ENCODE measurements at places on chromosomes 12 and 14.

DNA sequence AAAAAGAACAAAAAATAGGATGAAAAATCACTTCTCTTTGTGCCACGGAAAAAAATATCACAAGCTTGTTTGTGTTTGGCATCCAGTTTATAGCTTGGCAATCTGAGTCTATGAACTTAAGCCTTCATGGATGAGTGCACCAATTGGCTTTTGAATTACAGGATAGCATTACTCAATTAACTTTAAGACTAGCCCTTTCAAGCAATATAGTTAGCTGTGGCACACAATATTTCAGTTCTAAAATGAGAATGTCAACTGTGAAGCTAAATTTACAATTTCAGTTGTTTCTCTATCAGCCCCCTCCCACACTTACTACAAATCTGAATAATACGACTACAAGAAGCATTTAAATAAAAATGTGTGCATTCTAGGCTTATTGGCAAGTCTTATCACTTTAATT lies 8.3 kb downstream of the RERG start:
- DNase-seq: no peak

GRCh38 chr14:91511043-91511383 lies 903 bp upstream of the PPP4R3A start:
- DNase-seq: no peak

DNA sequence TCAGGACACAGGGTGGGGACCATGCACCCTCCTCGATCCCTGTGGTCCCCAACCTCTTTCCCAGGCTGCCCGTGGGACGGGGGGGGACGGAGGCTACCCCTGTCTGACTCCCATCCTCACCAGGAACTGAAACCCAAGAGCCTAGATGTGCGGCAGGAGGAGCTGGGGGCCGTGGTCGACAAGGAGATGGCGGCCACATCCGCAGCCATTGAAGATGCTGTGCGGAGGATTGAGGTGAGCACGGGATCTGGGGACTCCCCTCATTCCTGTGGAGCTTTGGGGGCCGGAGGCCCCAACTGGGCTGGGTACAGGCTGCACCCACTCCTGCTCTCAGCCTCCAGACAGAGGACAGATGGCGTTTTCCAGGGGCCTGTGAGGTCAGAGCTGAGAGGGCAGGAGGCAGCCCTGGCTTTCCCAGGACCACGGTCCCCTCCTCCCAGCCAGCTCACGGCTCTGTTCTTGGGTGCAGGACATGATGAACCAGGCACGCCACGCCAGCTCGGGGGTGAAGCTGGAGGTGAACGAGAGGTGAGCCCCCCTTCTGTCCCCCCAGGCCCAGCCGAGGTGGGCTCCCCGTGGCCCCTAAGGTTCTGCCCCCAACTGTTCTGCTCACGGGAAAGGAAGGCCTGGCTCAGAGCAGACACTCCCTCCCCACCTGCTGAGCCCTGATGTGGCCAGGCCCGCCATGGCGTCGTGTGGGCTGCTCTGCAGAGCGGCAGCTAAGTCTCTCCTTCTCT lies 24.2 kb downstream of the HIP1R start:
- DNase-seq: no peak

GRCh38 chr14:54251356-54251755 lies 145.5 kb upstream of the CDKN3 start:
- DNase-seq: no peak

- DNase-seq: no peak
Observed at GRCh38 chr14:32426586-32427388, 97.7 kb downstream of the AKAP6 start.

- DNase-seq: no peak
Observed at GRCh38 chr14:51661504-51661903, 9.8 kb downstream of the FRMD6 start.

DNA sequence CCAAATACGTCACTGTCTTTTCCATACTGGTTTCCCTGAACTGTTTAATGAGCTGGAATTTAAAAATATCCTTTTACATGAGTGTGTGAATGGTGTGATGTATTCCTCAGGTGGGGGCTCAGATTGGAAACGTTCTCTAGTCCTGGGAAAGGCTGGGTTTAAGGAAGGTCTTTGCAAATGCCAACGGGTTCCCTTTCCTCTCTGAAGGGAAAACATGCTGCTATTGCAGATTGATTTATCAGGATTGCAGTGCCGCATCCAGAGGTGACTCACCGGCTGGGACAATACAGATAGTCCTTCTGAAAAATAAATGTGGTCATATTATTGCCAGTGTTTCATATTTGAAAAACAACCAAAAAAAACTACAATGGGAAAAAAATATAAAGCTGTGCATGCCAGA lies 193.1 kb upstream of the FLRT2 start:
- no peak for DNase-seq

DNA sequence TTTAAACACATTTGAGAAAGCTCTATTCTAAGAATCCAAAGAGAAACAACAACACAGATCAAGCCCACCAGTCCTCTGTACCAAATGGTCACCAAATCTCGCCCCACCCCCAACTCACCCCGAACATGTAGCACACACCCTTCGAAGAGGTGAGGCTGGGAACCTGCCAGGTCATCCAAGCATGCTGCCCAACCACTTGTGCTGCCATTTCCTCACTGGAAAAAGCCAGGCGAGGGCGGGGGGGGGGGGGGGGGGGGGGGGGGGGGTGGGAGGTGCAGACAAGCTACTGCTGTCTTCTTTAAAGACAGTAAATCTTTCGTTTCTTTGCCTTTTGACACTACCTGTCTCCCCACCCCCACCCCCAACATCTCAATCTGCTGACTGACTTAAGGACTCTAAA lies 59.9 kb downstream of the SETD3 start:
- DNase-seq: no peak

DNA sequence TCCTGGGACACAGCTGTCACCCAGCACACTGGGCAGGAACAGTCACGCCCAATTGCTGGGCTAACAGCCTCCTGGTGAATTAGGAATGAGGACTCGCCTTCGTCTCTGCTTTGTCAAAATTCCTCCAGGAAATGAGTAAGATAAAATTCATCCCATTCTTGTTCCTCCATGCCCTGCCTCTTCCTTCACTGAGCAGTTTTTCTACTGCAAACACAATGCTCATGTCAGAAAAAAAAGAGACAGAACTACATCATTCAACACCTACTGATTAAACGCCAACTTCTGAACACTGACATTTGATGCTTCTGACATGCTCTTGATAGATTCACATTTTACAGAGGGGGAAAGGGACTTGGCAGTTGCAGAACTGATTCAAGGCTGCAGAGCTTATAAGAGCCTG lies 37.5 kb upstream of the DTX1 start:
- DNase-seq: no peak
